ENCODE measurements at places on chromosomes 4 and X. TPM values are rescaled to one million over a fixed set of nuclear protein-coding genes. Genes with fewer than 3 reads are reported as not detected.

CENPI gene
- total RNA-seq: 13.6 TPM

ASMTL gene
- 18.4 TPM for total RNA-seq

- no peak overlapping the region for H3K27ac ChIP-seq
- H3K36me3 ChIP-seq: no peaks in the 10 kb centered on the region
- H3K4me1 ChIP-seq: peaks cover 4% of the 10 kb centered on the region
- H3K27me3 ChIP-seq: no peaks in the 10 kb centered on the region
- DNase-seq: no peak
- H3K4me3 ChIP-seq: no peak overlapping the region
Measured at GRCh38 chr4:169089004-169089403, 78.9 kb upstream of the CBR4 start.

GRCh38 chr4:175456131-175456530 is 355.9 kb downstream of the GPM6A start:
- H3K27ac ChIP-seq: no peak overlapping the region
- H3K36me3 ChIP-seq: no peaks in the 10 kb centered on the region
- no peaks in the 10 kb centered on the region for H3K27me3 ChIP-seq
- no peak for DNase-seq
- no peak overlapping the region for H3K4me3 ChIP-seq

GRCh38 chr4:153528705-153529485 is 62.7 kb downstream of the TMEM131L start:
- no peak overlapping the region for H3K4me3 ChIP-seq
- no peaks in the 10 kb centered on the region for H3K27me3 ChIP-seq
- H3K36me3 ChIP-seq: peaks cover 2% of the 10 kb centered on the region
- H3K4me1 ChIP-seq: peaks cover 6% of the 10 kb centered on the region

All from spinal cord (tissue), 10 donors.